Mesendoderm (in vitro differentiated cells): ENCODE measurements at places on chromosomes 3 and 15.
A peak's percentile ranks its signal among the peaks of the same experiment; 100 is the strongest.

DNA sequence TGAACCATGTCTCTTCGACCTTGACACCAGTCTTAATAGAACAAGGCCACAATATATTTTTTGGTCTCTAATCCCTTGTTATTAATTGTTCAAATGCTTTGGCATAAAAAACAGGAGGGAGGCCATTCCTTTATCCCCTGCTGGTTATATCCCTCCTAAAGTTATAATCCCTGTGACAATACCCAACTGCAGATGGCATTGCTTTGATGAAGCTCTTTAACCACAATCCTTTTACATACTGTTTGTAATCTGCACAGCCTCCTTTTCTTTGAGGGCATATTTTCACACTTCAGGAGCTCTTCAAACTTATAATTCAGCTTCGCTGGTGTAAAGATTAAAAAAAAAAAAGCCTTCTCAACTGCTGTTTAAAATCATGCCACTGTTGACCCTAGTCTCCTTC is 919.0 kb downstream of the EPHA3 start:
- no peak for DNase-seq

GRCh38 chr3:156298938-156299337 is 178.6 kb downstream of the KCNAB1 start:
- no peak for DNase-seq

- peak; percentile 63 for DNase-seq
Observed at GRCh38 chr3:38117748-38118420, 19.0 kb downstream of the ACAA1 start.

GRCh38 chr3:90055666-90056065 is 948.2 kb downstream of the EPHA3 start:
- DNase-seq = no peak

DNA sequence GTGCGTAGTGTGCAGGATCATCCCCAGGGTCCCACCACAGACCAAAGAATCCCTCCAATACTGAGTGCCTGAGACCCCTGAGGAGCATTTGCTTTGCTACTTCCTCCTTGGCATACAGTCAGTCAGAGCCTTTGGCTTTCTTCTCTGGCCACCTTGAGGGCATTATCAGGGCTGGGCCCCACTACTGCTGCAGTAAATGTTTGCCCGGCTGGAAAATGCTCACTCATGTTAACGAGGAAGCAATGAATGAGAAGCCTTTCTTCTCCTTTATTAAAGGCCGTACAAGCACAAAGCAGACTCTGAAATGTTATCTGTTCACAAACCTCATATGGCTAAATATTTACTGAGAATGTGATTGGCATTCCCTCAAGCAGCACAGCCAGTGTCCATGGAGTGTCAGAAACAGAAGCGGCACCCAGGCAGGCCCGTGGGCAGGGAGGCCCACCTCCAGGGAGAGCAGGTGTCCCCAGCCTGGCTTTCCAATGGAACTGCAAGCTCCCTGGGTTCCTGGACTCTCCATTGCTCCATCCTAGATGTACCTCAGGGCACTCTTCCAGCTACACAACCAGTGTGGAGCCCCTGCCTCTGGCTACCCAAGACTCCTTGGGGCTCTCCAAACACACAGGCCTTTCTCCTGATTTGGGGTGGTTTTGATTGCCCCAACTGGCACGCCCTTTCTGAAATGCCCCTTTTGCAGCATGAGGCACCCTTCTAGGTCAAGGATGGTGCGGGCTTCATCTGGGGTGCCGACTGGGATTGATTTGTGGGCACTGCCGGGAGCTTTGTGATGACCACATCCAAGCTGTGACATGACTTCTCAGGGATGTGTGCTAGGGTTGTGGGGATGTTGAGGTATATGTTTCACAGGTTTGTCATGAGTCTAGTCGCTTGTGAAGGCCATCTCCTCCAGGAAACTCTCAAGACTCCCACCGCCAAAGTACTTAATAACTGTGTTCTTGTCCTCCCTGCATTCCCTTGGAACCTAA is 195.6 kb downstream of the FAM43A start:
- DNase-seq = no peak

DNA sequence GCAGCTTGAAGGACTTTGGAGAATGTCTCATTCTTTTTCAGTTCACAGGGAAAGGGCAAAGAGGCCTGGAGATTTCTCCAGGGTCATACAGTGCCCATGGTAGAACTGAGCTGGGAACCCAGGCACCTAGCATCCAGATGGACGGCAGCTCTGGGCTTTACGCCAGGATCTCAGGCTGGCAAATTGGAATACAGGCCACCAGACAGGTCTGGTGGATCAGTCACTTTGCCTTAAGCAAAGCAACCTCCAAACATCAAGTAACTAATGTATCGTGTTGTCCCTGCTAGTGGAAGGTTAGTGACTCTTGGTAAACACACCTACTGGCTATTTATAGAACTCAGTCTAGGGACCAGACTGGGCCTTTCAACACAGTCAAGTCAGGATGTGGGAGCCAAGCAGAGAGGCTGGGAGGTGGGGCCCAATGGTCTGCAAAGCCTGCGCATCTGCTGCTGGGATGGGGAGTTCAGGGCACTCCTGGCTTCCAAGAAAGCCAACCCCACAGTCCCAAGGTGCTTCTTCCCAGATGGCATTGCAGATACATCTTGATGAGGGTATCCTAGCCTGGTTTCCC is 30.2 kb downstream of the RPLP1 start:
- no peak for DNase-seq

DNA sequence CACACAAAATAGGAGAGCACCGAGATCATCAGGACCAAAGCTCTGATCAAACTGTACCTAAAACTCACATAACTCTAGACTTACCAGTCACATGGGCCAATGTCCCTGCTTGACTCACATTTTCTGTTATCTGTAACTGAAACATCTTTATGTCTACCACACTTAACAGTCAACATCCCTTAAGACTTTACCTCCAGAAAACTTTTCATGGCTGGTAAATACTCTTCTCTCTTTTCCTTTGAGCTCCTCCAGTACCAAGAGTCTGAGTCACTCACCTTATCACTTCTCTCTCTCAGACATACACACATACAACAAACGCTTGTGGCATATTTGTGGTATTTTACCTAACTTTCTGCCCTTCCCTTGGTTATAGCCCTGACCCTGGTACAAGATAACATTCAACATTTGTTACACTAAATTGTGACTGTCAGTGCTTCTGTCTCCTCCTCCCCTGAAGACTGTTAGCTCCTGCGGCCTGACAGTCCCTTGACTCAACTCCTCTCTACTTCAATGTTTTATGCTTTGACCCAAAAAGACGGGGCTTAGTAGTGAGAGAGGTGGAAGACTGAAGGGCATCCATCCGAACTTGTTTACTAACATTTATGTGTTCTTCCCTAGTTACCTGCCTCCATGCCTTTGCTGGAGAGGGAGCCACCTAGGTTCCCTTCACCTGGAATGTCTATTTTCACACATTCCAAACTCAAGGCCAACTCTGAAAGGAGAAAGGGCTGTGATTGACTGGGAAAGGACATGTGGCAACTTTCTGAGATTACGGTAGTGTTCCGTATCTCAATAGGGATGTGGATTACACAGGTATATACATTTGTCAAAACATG is 3.7 kb upstream of the EFHB start:
- peak; percentile 44 for DNase-seq

- no peak for DNase-seq
Observed at GRCh38 chr3:126486360-126486847, 10.7 kb upstream of the ZXDC start.
